ENCODE measurements at places on chromosomes 5 and 9.

- no peak for DNase-seq
These were observed 70.0 kb upstream of the KLF9 start for GRCh38 chr9:70484232-70485130.

- peak; percentile 50 for DNase-seq
These were observed 15.8 kb upstream of the RAPGEF1 start for GRCh38 chr9:131755541-131756198.

DNA sequence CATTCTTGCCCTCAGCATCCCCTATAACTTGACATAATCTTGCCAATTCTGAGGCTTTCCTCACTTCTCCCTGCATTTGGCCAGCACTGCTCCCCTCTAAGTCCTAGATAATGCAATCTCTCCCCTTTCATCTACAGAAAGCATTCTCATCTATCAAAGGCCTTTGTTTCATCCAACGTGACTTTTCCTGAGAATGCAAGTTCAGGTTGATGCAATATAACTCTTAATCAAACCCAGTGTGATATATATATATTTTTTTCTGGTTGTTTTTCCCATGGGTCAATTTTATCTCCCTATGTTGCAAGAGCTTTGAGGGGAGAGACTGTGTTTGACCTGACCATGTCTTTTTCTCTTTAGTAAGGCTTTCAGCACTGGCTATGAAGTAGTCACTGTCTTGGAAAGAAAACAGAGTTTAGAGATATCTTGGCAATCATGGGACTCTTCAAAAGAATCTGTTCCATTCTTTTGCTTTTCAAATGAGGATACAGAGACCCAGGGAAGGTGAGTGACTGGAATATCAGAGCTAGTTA is 268.6 kb downstream of the TRPM3 start:
- DNase-seq = no peak

- no peak for DNase-seq
These were observed 40.4 kb upstream of the GADD45G start for GRCh38 chr9:89564346-89564878.

- DNase-seq = no peak
These were observed 297.0 kb upstream of the TAS2R1 start for GRCh38 chr5:9927106-9927505.

- DNase-seq = peak; percentile 82
These were observed 62.3 kb downstream of the LHFPL2 start for GRCh38 chr5:78586251-78586650.

DNA sequence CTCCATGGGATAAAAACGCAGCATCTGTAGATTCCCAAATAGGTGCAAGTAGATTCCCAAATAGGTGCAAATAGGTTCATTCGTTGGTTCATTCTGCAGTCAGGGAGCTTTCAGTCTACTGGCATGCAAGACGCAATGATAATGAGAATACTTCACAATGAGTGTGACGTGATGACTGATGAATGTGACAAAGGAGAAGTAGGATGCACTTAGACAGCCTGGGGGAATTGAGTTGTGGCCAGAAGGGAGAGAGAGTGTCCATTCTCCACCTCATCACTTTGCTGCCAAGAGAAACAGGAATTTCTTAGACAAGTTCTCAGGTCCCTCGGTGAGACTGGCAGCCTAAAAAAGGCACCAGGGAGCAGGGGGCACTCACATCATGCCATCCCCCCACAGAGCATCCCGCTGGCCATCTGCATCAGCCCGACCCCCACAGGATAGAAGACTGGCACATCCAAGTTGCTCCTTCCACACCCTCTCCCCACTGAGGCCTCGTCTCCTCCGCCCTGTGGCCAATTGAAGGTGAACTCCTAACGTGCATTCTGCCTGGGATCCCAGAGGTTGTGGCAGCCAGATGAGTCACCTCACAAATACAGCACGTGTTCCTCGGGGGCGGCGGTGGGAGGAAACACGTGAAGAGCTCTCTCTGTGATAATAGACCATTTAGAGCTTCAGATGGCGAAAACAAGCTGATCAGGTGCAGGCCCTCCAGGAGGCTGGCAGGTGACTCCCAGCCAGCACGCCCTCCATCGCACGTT is 19.9 kb upstream of the KCNIP1 start:
- DNase-seq = no peak

- DNase-seq = no peak
These were observed 1380.1 kb upstream of the NUDT12 start for GRCh38 chr5:104942735-104943134.

DNA sequence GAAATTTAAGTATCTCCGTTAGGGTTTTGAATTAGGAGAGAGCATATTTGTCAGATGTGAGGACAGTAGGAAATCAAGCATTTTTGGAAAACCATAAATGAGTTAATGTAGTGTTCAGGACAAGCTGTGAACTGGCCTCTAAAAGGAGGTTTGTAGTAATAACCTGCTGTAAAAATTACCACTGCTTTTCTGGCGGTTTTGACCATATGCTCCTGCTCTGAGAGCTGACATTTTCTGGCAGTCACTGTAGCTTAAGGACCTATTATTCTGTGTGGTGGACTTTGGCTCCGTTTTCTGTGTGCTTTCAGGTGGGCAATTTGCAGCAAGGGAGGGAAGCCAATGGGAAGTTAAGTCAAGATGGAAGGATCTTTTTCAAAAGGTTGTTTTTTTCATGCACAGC is 111.1 kb downstream of the SGCD start:
- no peak for DNase-seq

GRCh38 chr9:75624998-75625397 is 265.5 kb upstream of the PCSK5 start:
- no peak for DNase-seq

GRCh38 chr5:32066448-32066847 is 107.7 kb downstream of the GOLPH3 start:
- DNase-seq = no peak

- DNase-seq = no peak
These were observed 34.4 kb upstream of the TAF11L2 start for GRCh38 chr5:17463653-17464052.

DNA sequence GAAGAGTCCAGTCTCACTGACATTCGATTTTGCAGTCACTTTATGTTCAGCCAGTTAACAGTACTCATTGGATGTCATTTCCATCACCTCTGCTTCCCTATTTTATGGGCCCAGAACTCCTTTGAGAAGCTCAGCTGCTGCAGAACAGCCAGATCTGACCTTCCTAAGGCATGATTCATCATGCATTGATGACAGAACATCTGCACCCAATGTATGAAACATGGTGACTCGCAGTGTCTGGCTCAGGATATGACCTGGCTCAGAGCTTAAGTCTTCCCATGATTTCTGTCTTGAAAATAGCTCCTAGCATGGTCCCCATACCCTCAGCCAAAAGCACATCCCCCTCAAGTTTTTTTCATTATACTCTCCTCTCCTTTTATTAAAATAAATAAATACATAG is 92.6 kb upstream of the TRIM32 start:
- DNase-seq = no peak

GRCh38 chr9:125551781-125552180 is 155.2 kb downstream of the MAPKAP1 start:
- DNase-seq = no peak

- no peak for DNase-seq
These were observed 12.0 kb downstream of the ADRA1B start for GRCh38 chr5:159928122-159928909.

DNA sequence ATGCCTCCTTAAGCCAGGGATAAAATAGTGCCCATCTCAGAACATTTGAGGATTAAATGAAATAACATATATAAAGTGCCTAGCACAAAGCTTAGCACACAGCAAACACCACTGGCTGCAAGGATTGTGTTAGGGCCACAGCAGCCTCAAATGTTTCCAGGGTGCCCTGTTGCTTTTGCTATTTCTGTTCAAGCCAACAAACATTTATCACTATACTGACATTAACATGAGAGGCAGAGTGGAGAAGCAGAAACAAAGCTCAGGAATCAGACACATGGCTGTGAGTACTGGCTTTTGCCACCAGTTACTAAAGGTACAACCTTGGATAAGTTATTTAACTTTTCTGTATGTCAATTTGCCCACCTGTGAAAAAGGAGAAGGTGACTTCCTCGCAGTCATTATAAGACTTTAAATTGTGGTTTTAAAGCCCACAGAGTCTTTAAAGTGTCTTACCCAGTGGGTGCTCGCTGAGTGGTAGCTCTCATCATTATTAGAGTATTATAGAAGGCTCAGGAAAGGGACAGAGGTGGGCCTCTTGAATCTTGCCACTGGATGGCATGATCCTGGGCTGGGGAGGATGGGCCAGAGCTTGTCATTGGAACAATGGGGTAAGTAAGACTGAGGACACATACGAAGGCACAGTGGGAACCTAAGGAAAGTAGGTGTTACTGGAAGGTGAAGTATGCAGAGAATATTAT is 98.2 kb downstream of the MARCHF3 start:
- no peak for DNase-seq

DNA sequence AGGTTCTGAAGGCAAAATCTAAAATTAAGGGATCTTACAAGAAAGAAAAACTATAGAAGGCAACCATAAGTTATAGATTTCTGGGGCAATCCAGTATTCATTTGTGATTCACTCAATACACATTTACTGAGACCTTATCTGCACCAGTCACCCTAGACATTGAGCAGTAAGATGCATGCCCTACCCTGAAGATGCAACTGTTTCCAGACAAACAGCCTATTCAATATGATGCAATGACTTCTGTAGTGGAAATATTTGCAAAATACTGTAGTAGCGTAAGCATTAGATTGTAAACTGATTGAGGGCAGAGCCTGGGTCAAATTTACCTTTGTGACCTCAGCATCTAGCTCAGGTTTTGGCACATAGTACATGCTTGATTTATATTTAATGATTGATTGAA is 256.2 kb upstream of the ACTBL2 start:
- DNase-seq = no peak

GRCh38 chr9:81687521-81688261 is 1.7 kb downstream of the TLE1 start:
- DNase-seq = no peak

- DNase-seq = no peak
These were observed 16.0 kb downstream of the ANKRD33B start for GRCh38 chr5:10579536-10580521.

- no peak for DNase-seq
These were observed 301.1 kb upstream of the PTGER4 start for GRCh38 chr5:40378396-40379177.

- DNase-seq = no peak
These were observed at the start of gene MCIDAS for GRCh38 chr5:55226934-55227663. TSS of gene MCIDAS (minus strand) at chr5:55227315. CDS start at chr5:55227138, 177 bp downstream.

- DNase-seq = no peak
These were observed 121.8 kb downstream of the ARHGEF28 start for GRCh38 chr5:73747696-73748380.

DNA sequence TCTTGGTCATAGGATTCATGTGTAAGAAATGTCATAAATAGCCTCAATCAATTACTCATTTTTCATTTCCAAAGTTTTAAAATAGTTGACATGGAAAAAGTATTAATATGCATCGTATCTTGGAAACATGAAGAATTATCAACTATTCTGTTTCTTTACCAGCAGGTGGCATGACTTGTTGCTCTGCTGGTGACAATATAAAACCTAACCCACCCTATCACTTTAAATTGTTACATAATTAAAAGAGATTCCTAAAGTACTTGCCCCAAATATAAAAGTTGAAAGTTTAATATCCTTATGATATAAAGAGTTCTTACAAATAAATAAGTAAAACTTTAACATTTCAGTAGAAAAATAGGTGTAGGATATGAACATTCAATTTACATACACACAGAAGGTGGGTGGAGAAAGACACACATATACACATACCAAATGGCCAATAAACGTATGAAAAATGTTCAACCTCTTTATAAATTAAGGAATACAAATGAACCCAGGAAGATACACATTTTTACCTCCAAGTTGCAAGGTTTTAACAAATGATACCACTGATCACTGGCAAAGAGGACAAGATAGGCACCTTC is 30.6 kb downstream of the MAP1B start:
- no peak for DNase-seq

DNA sequence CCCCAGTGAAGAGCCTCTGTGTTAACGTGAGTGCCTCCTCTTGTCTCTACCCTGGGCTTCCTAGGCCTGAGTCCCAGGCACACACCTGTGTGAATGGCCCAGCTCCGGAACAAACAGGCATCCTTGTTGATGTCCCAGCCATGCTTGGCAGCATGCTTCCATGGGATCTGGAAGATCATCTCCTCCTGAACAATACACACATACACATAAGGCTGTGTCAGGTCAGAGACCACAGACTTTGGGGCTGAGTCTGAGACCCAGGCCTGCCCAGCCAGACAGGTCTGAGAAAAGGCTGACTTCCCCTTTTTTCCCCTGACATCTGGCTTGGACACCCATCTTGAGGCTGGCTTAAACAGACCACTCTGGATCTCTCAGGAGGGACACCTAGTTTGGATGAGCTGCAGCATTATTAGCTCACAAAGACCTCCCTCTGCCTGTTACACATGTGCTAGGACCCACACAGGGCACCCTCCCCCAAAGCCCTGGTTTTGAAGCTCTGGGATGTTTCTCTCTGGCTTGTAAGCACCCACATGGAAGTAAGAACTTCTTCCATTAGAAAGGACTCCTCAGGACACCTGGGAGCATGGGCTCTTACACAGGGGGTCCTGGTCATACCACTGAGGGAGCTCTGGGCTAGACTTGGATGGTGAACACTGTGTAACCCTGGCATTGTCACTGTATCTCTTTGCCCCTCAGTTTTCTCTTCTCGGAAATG is 2.6 kb downstream of the IRF1 start:
- no peak for DNase-seq

DNA sequence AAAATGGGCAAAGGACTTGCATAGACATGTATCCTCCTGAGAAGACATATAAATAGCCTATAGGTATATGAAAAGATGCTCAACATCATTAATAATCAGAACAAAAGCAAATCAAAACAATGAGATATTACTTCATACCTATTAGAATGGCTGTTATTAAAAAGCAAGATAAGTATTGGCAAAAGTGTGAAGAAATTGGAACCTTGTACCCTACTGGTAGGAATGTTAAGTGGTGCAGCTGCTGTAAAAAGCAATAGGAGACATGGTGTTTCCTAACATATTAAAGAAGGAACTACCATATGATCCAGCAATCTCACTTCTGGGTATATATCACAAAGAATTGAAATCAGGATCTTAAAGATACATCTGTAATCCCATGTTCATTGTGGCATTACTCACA is 69.8 kb upstream of the PRR16 start:
- DNase-seq = no peak

GRCh38 chr9:113274474-113275156 is 757 bp downstream of the CDC26 start:
- no peak for DNase-seq

DNA sequence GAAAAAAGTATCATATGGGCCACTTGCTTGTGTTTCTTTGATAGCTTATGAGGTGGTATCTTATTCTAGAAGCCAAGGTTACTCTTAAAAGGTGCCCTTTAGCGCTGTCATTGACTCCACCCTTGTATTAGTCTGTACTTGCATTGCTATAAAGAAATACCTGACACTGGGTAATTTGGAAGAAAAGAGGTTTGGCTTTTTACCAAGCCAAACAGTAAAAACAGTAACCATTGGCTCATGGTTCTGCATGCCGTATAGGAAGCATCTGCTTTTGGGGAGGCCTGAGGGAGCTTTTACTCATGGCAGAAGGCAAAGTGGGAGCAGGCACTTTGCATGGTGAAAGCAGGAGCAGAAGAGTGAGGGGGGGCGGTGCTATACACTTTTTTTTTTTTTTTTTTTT is 87.4 kb downstream of the TEK start:
- DNase-seq = no peak

All from smooth muscle cell of the brain vasculature (primary cell).